Spleen (tissue), 13 donors: ENCODE measurements at places on chromosomes 13 and 19. TPM values are rescaled to one million over a fixed set of nuclear protein-coding genes. Genes with fewer than 3 reads are reported as not detected.

GRCh38 chr19:12800466-12800770 lies 1.2 kb downstream of the PRDX2 start:
- DNase-seq: no peak

- peak; percentile 83 for DNase-seq
Measured at GRCh38 chr19:17076543-17076991, 990 bp downstream of the MYO9B start.

The ZNF93 gene
- polyA plus RNA-seq: 2.3 TPM

- no peak for DNase-seq
Measured at GRCh38 chr13:101919541-101920181, 467.2 kb downstream of the ITGBL1 start.

DNA sequence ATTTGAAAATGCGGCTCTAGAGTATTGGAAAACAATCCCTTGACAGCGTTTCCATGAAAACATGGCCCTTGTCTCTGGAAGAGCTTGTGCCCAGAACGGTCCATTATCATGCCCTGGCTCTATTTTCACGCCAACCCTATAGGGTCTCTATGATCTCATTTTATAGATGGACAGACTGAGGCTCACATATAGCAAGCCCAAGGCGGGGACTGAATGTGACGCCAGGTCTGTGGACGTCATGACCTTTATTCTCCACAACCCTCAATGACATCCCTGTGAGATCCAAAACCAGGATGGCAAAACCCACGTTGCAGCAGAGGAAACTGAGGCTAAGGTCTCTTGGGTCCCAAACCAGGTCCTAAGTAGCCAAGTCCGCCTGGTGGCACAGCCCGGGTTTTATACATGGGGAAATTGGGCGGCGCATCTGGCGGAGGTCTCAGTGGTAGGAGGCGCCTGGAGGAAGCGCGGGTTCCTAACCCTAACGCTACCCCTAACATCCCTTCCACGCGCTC lies 425 bp upstream of the COLGALT1 start:
- DNase-seq: no peak

GRCh38 chr13:69565334-69565733 lies 542.3 kb upstream of the ATXN8OS start:
- no peak for DNase-seq

DNA sequence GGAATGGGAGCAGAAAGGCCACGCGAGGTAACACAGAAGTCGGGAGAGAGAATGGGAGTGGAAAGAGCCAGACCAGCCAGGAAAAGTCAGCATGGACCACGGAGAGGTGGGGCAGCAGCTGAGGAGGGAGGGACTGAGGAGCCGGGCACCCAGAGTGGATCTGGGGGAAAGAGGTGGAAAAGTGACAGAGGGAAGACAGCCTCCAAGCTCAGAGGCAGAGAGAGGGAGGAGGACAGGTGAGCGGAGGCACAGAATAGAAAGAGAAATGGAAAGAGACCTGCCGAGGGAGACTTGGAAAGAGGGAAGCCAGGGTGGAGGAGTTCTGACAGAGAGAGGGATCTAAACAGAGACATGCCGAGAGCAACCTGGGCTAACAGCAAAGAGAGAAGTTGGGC lies 1.6 kb downstream of the GRIK5 start:
- no peak for DNase-seq

The CEACAM19 gene
- 1.0 TPM for polyA plus RNA-seq

- no peak for DNase-seq
Measured at GRCh38 chr13:97223037-97223710, 1.0 kb downstream of the MBNL2 start.

The MCEMP1 gene
- polyA plus RNA-seq: 23.7 TPM

The KPTN gene
- 25.7 TPM for polyA plus RNA-seq

DNA sequence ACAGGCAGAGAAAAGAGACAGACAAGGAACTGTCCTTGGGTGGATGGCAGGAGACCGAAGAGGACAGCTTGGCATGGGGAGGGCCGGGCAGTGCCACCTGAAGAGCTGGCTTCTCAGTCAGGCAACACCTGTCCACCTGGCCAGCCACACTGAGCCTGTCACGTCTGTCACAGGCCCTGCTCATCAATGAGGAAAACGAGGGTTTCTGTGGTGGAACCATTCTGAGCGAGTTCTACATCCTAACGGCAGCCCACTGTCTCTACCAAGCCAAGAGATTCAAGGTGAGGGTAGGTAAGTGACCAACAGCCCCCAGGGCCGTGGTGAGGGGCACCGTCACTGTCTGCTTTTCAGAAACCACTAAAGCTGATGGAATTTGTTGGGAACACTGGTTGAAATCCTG lies 11.2 kb upstream of the PROZ start:
- no peak for DNase-seq

The GARRE1 gene
- polyA plus RNA-seq: 6.2 TPM

- DNase-seq: no peak
Measured at GRCh38 chr13:66751691-66752090, 478.4 kb downstream of the PCDH9 start.

GRCh38 chr13:50200988-50201387 lies 185.7 kb downstream of the KCNRG start:
- no peak for DNase-seq

DNA sequence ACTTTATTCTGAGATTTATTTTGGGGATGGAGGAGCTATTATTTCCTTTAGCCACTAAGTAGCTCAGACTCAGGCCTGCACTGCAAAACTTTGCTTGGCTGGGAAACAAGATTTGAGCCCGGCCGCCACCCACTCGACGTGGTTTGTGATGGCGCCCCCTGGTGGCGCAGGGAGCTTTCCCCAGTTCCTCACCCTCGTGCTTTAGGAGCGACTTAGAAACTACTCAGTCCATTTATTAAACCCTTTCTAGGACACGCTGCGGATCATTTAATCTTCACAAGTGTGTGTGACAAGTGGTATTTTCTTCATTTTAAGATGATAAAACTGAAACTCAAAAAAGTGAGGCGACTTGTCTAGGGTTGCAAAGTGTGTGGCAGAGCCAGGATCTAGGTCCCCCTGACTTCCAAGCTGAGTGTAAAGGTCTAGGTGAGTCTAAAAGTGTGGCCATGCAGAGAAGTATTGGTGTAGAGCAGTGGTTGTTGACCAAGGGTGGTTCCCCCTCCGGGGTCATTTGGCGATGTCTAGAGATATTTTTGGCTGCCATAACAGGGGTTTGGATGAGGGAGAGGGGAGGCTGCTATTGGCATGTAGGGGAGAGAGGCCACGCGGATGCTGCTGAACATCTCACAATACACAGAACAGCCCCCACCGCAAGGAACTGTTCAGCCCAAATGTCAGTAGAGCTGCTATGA lies 2.2 kb downstream of the CXCL17 start:
- DNase-seq: peak; percentile 94

DNA sequence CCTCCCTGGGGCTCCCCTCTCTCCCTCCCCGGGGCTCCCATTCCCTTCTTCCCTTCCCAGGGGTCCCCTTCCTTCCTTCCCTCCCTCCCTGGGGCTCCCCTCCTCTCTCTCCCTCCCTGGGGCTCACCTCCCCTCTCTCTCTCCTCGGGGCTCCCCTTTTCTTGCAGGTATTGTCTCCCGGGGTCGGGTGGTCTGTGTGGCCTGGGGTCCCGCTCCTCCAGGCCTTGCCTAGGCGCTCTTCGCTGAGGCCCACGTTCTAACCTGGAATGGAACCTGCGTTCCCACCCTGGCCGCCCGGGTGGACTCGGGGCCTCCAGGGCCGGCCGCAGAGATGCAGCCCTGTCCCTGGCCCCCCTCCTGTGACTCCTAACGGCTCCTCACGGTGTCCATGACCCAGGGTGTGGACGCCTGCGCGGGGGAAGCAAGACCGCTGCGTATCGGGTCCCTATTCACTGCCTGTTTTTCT lies 940 bp upstream of the DCUN1D2 start:
- DNase-seq: peak; percentile 89

The SLITRK5 gene
- polyA plus RNA-seq: under 0.01 TPM

GRCh38 chr13:27170516-27171243 lies 931 bp downstream of the USP12 start:
- DNase-seq: peak; percentile 90
